ENCODE measurements at places on chromosomes 1 and 21.

DNA sequence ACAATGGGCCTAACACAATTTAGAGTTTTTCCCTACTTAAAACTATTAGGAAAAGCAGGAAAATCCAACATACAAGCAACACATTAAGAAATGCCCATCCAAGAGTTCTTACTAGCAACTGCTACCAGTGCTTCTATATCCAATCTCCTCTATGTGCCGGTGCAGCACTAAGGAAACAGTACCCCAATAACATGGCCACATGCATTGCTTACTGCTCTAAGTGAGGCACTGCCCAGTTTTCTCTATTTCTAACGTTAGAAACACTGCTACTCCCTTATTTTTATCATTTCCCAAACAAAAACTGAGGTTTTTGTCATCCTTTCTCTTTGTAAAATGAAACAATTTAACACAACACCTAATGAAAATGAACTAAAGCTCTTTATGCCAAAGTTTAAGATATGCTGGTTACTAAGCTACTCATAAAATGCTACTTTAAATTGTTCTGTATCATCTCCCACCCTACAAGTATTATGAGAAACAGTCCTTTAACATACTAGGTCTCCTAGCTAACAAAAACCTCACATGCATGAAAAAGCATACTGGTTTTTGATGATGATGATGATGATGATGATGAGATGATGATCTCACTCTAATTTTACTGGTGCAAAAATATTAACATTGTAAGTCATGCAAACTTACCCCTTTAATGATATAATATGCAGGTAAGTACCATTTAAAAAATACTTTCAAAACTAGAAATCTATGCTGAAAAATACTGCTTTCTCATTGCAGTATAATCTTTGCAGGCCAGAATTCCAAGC, 90.7 kb upstream of the TTC39A start:
- DNase-seq, result no peak

- DNase-seq, result no peak
These were observed 744.1 kb upstream of the CHRM3 start for GRCh38 chr1:238642231-238642630.

DNA sequence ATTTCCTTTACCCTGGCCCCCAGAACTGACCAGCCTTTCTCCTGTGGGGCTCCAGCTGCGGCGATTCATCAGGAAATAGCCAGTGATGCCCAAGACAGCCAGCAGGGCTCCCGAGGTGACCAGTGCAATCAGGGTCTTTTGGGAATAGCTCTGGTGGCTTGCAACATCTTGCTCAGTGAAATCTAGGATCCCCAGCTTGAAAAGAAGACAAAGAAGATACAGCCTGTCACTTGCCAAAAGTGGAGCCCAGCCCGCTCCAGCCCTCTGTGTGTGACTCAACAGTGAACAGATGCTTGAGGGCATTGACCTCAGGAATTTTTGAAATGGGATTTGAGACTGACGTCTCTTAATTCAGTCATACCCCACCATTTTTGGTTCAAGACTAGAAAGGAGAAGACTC, 22.3 kb downstream of the CD34 start:
- DNase-seq, result no peak

GRCh38 chr1:17559615-17560419, 20.3 kb downstream of the ARHGEF10L start:
- peak; percentile 77 for DNase-seq

GRCh38 chr1:6507461-6507911, 16.0 kb upstream of the PLEKHG5 start:
- no peak for DNase-seq

- DNase-seq, result no peak
These were observed 162.9 kb downstream of the TRABD2B start for GRCh38 chr1:47834326-47834725.

- DNase-seq, result peak; percentile 47
These were observed 207.1 kb downstream of the NUF2 start for GRCh38 chr1:163528710-163529348.

DNA sequence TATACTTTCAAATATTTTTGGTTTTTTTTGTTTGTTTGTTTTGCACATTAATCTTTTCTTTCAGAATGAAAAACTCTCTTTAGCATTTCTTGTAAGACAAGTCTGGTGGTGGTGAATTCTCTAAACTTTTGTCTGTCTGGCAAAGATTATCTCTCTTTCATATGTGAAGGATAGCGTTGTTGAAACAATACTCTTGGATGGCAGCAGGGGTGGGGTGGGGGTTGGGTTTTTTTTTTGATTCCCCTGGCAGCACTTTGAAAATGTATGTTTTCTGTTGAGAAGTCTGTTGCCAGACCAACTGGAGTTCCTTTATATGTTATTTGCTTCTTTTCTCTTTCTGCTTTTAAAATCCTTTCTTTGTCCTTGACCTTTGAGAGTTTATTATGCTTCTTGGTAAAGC, 160.2 kb downstream of the VAV3 start:
- DNase-seq, result no peak

DNA sequence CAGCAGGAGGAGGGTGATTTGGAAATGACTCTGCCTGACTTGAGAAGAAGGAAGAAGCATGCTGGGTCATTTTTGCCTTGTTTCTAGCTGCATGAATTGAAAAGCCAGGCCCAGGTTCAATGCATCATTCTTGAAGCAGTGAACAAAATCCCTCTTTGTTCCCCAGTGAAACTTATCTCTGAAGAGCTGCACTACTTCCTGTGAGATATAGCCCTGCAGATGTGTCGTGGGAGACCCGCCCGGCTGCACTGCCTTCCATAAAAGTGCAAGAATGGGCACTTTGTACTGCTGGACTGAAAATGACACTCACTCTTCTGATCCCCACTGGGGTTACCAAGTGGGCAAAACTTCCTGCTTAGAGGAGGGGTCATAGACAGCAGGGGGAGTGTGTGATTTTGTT, 249.2 kb upstream of the NFIA start:
- DNase-seq, result no peak

DNA sequence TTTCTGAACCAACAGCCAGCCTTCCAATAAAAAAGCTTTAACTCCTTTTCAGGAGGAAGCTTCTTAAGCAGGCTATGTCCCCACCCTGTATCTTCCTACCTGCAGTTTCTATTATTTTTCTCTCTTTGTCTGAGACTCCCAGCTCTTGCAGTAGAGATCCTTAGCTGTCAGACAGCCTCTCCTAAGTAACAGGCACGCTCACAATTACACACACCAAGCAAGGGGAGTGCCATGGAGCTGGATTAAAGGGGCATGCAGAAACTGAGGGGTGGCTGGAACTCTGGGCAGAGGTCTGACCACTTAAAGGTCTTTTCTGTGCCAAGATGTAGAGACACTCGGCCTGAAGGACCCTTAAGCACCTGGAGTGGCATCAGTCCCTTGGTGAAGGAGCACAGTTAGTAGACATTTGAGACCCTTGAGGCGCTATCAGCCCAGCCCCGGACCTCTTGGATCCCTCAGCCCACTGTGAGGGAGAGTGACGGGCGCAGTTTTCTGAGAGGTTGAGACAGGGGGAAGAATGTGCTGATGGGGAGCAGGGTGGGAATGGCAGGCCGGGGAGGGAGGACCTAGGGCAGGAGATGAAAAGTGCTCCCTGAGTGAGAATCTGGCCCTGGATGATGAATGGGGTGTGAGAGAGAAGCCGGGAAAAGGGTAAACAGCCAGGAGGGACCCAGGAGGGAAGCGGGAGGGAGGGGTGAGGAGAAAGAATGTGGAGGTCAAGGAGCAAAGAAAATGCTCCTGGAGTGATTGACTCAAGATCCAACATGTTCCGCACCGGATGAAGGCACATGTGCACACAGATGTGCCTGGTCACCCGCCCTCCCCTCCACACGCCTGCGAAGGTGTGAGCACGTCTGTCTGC, 13.3 kb downstream of the PLXNA2 start:
- DNase-seq, result peak; percentile 71

DNA sequence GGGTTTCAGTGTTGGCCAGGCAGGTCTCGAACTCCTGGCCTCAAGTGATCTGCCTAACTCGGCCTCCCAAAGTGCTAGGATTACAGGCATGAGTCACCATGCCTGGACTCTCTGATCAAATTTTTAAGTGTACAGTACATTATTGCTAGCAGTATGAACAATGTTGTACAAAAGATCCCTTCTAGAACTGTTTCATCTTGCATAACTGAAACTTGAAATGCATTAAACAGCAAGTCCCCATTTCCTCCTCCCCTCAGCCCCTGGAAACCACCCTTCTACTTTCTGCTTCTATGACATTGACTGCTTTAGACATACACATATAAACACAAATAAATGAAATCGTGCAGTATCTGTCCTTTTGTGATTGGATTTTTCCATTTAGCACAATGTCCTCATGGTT, 463.4 kb downstream of the PTPRC start:
- DNase-seq, result no peak

- no peak for DNase-seq
These were observed 36.0 kb downstream of the ALG6 start for GRCh38 chr1:63403386-63403785.

DNA sequence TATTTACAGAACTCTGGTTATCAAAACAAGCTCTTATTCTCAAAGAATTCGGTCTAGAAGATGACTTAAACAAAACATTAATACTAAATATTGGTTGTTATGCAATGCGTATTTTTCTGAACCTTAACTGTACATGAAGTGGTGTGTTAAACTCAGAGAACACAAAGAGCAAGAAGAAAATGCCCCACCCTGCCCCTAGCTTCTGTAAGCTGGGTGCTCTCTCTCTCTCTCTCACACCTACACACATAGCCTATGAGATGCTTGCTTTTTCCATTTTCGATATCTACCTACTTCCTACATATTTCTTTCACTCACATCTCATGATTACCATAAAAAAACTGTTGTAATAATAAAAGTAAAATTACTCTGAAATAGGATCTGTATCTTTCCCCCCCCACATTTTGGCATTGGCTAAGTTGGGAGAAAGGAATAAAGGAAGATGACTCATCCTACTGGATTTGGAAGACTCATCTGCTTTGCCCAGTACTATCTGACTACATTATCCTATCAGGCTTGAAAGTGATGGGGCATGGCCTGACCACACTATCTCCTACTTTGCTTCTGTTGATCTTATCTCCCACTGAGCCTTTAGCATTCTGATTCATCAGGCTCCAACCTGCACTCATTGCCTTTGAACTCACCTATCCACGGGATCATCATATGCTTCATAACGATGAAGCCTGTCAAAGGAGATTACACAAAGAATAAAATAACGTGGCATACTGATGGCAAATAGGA, 2.9 kb downstream of the CRYZ start:
- peak; percentile 45 for DNase-seq

DNA sequence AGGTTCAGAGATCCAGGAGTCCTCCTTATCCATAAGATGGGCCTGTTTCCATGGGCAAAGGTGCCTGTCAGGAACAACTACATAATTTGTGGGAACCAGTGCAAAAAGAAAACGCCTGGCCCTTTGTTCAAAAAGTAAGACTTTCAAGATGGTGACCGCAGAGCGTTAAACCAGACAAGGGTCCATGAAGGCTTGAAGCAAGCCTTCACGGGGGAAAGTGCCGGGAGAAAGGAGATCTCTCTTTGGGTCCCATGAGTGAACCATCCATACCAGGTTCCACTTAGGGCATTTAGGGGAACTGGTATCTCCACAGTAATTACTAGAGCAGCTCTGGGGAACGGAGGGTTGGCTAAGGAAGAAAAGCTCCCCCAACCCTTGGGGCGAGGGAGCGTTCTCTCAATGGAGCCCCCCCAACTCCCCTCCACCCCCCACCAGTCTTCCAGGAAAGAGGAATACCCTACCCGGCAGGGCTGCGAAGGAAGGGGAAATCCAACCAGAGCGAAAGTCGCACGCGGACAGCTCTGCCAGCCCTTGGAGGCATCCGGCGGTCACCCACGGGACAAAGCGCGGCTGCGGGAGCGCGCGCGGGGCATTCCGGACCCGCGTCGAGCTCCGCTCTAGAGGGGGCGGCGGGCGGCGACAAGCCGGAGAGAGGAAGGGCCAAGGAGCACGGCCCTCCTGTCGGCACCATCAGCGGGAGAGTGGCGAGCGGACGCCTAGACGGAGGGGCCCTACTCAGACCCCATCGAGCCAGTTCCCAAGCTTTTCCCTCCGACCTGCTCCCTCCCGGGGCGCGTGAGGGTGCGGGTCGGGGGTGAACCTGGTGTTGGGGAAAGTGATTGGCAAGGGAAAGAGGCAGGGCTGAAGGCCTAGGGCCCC, 687 bp upstream of the RASSF5 start:
- DNase-seq, result no peak

DNA sequence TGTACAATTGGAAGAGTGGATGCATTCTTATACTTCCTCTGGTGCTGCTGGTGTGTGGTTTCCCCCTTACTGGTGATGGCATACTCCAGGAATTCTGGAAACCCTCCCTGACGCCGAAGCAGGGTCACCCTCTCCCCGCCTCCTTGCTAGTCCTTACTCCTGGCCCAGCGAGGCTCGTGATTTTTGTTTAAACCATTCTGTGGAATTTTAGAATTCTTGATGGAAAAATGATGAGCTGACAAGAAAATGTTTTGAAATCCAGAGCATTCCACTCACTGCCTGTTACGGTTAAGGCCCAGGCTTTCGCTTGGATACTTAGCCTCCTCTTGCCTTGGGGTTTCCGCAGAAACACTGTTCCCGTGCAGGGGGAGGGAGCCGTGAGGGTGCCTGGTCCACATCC, 41.1 kb downstream of the IL6R start:
- DNase-seq, result no peak

DNA sequence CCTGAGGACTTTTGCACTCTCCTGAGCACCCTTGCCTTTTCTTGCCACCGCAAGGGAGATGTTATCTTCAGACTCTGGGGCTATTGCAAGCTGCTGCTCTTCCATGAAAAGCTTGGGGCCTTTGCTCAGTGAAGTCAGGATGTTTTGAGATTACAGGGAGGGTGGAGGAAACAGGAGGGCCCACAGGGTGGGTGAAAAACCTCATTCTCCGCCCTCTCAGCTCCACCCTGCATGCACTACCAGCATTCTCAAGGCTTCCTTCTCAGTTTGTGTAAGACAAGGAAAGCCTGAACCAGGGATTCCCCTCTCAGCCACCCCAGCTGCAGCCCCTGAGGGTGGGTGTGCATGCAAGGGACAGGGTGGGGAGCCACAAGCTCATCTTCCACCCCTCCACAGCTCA, 25.8 kb upstream of the ZNF648 start:
- peak; percentile 17 for DNase-seq

DNA sequence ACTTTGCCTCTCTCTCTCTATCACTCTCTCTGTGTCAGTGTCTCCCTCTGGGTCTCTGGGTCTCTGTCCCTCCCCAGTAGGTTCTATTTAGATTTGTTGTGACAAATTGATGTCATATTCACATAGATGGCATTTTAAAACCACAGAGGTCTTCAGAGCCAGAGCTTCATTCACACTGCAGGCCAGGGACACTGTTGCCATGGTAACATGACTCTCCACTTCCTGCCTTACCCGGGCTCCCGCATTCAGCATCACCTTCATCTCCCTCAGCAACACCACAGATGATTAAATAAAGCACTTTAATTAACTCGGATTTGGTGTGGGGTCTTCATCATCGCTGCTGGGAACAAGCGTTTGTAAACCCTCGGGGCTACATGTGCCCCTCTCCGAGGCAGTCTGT, 132.6 kb downstream of the ETS2 start:
- DNase-seq, result no peak

GRCh38 chr1:201831371-201831770, 2.4 kb downstream of the IPO9 start:
- DNase-seq, result no peak

DNA sequence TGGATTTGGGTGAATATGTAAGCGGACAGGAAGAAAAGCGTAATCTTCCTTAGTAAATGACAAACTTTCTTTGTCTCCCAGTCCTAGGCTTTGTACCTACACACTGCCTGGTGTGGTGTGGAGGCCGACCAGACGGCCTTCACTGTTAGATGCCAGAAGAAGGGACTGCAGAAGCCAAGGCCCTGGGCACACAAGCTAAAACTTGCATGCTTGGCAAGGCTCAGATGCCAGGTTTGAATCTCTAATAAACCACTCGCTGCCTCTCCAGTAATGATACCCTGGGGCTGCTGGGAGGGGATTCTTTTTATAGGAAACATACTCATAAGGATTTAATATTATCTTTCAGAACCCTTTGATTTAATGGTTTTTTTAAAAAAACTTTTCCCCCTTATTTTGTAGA, 263.8 kb downstream of the PTPRC start:
- peak; percentile 54 for DNase-seq
